ENCODE measurements at places on chromosomes 11 and 22. TPM values are rescaled to one million over a fixed set of nuclear protein-coding genes. Genes with fewer than 3 reads are reported as not detected.

Gene UQCR10
- 381 TPM for total RNA-seq

Gene MMP12
- not detected for total RNA-seq

Gene PRG3
- not detected for total RNA-seq

Gene CCDC86
- total RNA-seq: 8.4 TPM

Gene XKR3
- total RNA-seq: not detected

Gene RTN4R
- total RNA-seq: 0.75 TPM

Gene CALCA
- not detected for total RNA-seq

Gene GLYATL1
- total RNA-seq: not detected

Gene FOLR1
- total RNA-seq: 0.94 TPM

Gene PHF21B
- 0.30 TPM for total RNA-seq

Gene TMEM80
- total RNA-seq: 9.1 TPM

Gene AIP
- total RNA-seq: 50.6 TPM

Gene MRE11
- 6.4 TPM for total RNA-seq

Gene TPBGL
- 0.11 TPM for total RNA-seq

Gene KLHL35
- 0.48 TPM for total RNA-seq

Gene OR52H1
- not detected for total RNA-seq

Gene AP5B1
- total RNA-seq: 6.5 TPM

Gene PARVG
- total RNA-seq: 3.5 TPM

Gene FAM227A
- 0.43 TPM for total RNA-seq

Gene KCNK4
- total RNA-seq: not detected

Gene TRABD
- total RNA-seq: 22.0 TPM

Gene HBG2
- not detected for total RNA-seq

Gene GUCY1A2
- total RNA-seq: 10.6 TPM

Gene OR5B21
- total RNA-seq: not detected

Gene PICK1
- 20.4 TPM for total RNA-seq

Gene NTM
- total RNA-seq: 1.5 TPM

Data from Right ventricle myocardium superior (tissue), 1 donor.